Activated T-helper 1 cell treated with anti-CD3 and anti-CD28 coated beads, Interleukin-2, amount 50 U/mL, for 16 hours (primary cell): ENCODE measurements at places on chromosomes 16 and 17.

DNA sequence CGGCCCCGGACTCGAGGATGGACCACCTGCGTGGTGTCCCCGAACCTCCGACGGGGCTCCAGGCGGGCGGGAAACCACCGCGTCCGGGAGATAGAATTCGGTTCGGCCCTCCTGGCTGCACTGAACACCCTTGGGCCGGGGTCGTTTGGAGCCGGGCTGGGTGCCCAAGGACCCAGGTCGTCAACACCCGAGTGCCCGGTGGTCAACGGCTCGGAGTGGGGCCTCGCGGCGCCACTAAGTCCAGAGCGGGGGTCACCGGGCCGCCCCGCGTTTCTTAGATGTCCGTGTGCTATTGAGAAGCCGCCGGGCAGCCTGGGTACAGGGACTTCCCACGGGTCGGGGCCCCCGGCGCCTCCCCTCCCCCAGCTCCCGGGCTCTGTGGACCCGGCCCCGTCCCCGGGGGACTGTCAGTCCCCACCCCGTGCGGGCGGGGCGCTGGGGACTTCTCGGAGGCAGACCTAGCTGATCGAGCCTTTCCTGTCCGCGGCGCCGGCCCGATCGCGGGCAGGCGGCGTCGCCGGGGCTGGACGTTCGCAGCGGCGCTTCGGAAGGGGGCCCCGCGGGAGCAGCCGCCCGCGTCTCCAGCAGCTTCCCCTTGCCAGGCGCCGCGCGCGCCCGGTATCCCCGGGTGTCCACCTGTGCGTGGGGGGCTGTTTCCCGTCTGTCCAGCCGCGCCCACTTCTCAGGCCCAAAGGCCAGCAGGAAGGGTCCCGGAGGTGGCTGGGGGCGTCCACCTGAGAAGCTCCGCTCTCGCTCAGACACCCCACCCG lies 655 bp upstream of the NPTX1 start:
- DNase-seq = no peak

GRCh38 chr16:30574678-30575077 lies 3.2 kb upstream of the ZNF688 start:
- DNase-seq = no peak

DNA sequence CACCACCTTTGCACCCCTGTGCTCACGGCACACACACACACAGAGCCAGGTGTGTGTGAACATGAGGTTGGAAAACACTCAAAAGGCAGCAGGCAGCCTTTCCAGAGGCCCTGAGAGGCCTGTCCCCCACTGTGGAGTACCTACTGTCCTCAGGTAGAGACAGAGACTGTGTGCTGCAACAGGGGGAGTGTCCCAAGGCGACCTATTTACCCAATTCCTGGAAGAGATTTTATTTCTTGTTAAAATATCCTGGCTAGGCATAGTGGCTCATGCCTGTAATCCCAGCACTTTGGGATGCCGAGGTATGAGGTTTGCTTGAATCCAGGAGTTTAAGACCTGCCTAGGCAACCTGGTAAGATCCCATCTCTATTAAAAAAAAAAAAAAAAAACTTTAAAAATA lies 108.5 kb downstream of the COPRS start:
- no peak for DNase-seq

GRCh38 chr16:87126403-87127025 lies 190.7 kb downstream of the C16orf95 start:
- DNase-seq = no peak

DNA sequence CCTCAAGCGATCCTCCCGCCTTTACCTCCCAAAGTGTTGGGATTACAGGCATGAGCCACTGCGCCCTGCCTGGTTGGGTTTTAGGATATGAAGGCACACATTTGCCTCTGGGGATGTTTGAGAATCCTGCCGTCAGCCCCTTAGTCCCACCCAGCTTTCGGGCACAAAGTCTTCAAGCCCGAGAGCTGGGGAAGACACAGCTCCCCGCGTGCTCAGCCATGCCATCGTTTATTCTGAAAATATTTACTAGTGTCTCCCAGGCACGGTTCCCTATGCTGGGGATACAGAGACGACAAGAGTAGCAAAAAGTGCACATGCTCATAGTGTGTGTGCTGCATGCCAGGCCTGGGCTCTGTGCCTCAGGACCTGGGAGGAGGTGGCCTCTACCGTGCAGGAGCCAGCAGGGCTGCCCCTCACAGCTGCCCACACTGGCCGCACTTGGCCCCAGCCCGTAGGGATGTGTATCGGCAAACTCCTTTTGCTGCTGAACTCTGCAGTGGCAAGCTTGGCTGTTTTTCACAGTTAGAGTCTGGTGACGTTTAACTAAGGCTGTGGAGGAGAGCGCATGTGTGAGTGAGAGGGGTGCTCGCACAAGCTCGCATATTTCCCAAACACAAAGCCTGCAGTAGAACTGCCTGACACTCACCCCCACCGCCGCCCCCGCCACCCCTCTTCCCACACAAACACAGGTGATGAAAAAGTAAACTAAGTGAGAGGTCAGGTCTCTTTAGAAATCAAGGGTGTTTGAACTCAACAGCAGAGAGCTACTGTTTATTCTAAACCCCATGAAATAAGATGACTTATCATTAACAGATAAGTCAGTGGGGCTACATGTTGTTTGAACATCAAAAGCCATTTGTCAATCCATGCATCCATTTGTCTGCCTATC lies 266.4 kb downstream of the MRTFB start:
- no peak for DNase-seq

GRCh38 chr17:1733759-1734158 lies 8.9 kb upstream of the SERPINF2 start:
- no peak for DNase-seq

- DNase-seq = no peak
Measured at GRCh38 chr16:62201911-62202310, 165.7 kb upstream of the CDH8 start.

GRCh38 chr17:49515196-49515770 lies 20.2 kb downstream of the NGFR start:
- DNase-seq = no peak

GRCh38 chr16:55981557-55981956 lies 106.4 kb upstream of the CES5A start:
- no peak for DNase-seq

DNA sequence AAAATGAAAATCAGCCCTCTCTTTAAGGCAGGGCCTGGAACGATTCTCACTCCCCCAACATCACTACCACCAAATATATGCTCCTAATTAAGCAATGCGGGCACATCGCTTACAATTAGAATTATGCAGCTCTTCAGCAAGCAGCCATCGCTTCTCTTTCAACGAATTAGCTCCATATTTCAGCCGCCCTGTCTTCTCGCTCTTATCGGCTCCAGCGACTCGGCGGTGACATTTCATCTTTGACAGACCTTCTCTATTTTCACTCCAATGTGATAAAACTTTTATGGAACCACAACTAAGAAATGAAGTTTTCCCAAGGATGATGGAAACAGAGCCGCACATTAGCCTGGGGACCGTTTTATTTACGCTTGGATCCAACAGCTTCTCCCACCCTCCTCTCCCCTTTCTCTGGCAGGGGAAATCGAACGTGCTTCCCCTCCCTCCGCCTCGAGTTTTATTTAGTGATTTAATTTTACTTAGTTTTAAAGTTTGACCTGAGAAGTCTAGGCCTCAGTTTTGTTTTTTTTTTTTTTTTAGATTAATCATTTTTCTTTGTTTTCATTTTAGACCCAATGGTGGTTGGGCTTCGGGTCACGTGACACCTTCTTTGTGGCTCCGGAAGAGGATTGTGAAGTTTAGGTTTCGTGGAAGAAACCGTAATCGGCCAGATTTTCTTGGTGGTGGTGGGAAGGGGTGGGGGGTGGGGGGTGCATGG lies 3.1 kb upstream of the HOXB2 start:
- DNase-seq = no peak

GRCh38 chr16:79261944-79262552 lies 338.5 kb downstream of the MAF start:
- DNase-seq = no peak

- no peak for DNase-seq
Measured at GRCh38 chr16:2938206-2938605, 25.9 kb upstream of the KREMEN2 start.

DNA sequence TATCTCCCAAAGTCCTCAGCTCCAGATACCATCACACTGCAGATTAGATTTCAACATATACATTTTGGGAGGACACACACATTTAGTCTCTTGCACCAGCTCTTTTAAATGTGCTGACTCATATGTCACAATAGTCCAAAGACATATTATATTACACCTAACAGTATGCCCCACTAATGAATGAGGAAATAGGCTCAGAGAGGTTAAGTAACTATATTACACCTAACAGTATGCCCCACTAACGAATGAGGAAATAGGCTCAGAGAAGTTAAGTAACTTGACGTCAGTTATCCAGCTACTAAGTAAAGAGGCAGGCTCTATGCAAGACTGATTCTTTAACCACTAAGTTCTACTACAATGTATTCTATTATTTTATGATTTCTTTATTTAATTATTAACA lies 9.7 kb downstream of the IRX6 start:
- no peak for DNase-seq

GRCh38 chr16:19135896-19136438 lies 22.2 kb downstream of the ITPRIPL2 start:
- no peak for DNase-seq

DNA sequence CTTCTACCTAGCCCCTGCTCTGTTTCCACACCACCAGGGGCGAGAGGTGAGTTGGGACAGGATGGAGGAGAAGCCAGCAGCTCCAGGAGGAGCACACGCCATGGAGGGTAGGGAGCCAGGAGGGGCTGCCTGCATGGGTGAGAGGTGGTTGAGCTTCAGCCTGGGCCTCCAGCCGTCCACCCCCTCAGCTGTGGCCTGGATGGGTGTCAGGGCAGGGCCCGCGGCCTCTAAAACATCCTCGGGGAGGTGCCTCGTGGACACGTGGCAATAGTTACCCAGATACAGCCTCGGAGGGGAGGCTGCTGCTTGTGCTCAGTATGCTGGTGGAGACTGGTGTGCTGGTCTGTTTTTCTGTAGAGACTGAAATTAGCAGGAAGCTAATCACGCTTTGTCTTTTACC lies 104.7 kb upstream of the GSE1 start:
- DNase-seq = no peak

GRCh38 chr16:11045441-11045840 lies 101.1 kb downstream of the CLEC16A start:
- DNase-seq = no peak

DNA sequence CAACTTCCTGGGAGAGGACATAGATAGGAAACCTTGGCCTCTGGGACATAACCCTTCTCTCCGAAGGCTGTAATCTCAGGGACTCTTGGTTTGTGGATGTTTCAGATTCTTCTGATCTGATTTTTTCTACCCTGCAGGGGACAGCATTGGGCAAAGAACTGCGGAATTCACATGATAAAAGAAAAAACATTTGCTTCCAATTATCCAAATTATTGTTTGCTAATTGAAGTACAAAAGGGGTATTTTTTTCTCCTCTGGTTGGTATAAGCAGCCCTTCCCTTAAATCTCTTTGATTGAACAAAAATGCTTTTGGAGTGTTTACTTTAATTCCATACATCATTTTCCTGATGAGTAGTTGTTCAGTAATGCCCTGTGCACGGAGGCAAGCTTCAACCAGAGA lies 251.7 kb upstream of the IRX3 start:
- no peak for DNase-seq

DNA sequence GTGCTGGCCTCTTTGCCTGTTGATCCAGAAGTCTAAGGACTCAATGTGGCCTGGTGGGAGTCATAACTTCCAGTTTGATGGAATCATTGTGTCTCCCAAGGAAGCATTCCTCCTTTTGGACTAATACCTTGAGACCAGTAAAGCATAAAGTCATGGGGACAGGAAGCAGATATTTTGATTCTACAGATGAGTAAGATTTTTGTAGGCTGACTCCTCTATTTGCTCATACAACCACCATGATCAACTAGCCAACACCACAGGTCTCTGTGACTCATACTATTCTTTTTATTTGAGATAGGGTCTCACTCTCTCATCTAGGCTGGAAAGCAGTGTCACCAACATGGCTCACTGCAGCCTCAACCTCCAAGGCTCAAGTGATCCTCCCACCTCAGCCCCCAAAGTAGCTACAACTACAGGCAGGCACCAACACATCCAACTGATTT lies 6.2 kb downstream of the MT2A start:
- no peak for DNase-seq

- DNase-seq = no peak
Measured at GRCh38 chr17:66514227-66514806, 211.9 kb downstream of the PRKCA start.

GRCh38 chr17:74441537-74441936 lies 9.6 kb downstream of the GPRC5C start:
- DNase-seq = no peak

DNA sequence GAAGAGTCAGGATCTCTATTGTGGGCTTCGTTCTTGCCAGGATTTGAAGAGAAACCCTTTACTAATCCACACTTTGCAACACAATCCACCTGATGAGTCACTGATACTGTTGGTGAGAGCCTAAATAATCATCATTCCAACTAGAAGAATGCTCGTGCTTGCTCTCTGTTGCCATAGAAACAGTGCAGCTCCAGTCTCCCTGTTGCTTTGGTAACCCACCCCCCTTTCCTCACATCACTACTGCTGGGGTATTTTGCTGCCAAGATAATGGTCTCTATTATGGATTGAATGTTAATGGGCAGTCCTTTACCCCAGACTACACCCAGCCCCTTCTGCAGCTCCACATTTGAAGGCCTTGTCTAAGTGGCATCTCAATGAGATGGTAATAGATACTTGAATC lies 190.4 kb downstream of the ABCC12 start:
- DNase-seq = no peak

GRCh38 chr16:85086347-85087291 lies 25.7 kb downstream of the CIBAR2 start:
- peak; percentile 52 for DNase-seq

DNA sequence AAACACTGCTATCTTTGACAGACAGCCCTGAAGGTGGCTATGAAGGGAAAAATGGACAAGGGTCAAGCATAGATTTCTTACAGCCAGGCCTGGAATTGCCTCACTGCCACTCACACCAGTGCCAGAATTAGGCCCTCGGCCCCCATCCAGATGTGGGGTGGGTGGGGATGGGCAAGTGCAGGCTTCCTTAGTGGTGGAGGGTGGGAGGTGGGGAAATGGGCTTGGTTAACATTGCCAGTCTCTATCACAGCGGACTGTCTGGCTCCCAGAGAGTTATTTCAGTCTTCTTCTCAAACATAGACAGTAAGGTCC lies 24.9 kb downstream of the B9D1 start:
- DNase-seq = no peak

DNA sequence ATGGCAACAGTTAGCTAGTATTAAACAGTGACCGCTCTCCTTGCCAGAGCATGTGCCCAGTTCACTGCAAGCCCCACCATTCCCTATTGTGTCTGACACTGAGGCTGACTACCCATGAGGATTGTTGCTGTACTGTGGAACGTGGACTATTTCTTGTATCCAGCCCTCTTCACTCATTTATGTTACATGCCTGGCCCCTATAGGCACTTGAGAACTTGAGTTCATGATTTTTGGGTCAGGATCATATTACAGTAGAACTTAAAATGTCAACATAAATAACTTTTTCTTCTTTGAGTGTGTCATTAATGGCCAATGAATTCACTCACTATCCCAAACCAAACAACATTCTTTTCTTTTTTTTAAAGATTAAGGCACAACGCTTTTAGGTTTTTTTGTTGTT lies 55.7 kb downstream of the LYRM1 start:
- DNase-seq = no peak

GRCh38 chr16:50266337-50267091 lies at the start of gene ADCY7:
TSS of gene ADCY7 (plus strand) at chr16:50266551. CDS start at chr16:50288180, 21,629 bp downstream.
- DNase-seq = peak; percentile 74
